ENCODE measurements at places on chromosomes 5 and 9.

DNA sequence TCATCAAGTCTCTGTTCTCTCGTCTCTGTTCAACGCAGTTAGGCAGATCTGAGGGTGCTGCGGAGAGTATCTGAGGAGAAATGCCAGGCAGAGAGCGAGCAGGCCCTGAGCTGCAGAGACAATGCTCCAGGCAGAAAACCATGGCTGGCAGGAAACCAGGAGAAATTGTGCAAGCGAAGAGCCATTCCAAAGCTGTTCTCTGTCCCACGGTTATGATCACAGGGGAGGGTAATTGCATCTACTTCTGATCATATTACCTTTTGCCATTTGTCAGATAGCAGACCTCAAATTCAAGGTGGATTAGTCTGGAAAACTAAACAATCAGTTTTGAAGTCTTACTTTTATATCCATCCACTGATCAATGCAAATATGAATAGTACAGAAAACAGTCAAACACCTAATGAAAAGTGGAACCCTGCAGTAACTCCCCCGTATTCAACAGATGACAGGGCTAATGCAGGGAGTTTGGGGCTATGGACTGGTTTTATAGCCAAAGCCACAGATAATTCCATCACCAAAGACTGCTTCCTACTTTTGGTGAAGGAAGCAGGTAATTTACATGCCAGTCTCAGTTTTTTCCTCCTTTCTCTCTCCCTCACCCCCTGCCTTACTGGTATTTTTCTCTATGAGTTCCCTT, 228.0 kb downstream of the DCP2 start:
- DNase-seq = no peak

- DNase-seq = no peak
Measured at GRCh38 chr5:146877783-146878475, 628 bp downstream of the PPP2R2B start.

DNA sequence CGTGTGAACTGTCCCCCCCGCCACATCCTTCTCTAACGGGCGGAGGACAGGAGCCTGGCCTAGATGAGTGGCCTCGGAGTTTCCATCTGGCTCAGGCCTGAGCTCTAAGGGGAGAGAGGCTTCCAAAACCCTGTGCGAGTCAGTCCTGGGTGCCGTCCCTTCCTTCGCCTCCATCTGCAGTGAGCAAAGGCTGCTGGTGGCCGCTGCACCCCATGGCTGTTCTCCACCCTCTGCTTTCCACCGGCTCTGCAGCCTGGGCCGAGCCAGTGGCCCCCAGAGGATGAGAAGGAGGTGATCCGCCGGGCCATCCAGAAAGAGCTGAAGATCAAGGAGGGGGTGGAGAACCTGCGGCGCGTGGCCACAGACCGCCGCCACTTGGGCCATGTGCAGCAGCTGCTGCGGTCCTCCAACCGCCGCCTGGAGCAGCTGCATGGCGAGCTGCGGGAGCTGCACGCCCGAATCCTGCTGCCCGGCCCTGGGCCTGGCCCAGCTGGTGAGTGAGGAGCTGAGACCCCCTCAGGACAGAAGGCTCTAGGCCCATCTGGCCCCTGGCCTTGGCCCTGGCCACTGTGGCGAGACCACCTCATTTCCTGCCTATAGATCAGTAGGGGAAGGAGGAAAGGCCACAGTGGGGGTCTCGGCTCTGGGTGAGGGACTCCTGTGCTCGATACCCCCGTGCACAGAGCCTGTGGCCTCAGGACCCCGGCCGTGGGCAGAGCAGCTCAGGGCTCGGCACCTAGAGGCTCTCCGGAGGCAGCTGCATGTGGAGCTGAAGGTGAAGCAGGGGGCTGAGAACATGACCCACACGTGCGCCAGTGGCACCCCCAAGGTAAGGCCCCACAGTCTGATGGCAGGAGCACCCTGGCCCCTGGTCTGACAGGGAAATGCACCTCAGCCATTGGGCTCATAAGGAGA, 3.0 kb downstream of the PKN3 start:
- no peak for DNase-seq

DNA sequence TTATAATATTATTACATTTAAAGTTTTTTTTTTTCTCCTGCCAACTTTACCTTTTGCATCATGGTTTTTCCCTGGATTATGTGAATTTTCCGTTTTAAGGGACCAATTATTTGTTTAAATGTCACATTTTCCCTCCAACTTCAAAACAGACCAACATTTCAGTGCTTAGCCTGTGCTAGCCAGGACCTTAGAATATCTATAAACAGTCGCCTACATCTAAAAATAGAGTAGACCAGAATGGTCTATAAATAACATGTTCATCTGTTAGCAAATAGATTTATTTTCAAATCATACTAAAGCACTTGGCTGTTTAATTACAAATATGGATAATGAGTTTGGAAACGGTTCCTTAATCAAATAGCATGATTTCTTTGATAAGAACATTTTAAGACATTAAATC, 192.0 kb downstream of the FBN2 start:
- no peak for DNase-seq

- no peak for DNase-seq
Measured at GRCh38 chr5:154547551-154547950, 69.5 kb upstream of the HAND1 start.

GRCh38 chr5:2746561-2747032, 4.9 kb downstream of the IRX2 start:
- DNase-seq = no peak

GRCh38 chr9:4979239-4979638, 5.8 kb upstream of the JAK2 start:
- no peak for DNase-seq

- no peak for DNase-seq
Measured at GRCh38 chr5:113240951-113241726, 193.7 kb downstream of the TSSK1B start.

Measured in stimulated activated CD4-positive, alpha-beta T cell treated with anti-CD3 and anti-CD28 coated beads, TNF-alpha, amount 100 ng/mL, for 4 hours (primary cell).